ENCODE measurements at places on chromosomes 4 and X. TPM values are rescaled to one million over a fixed set of nuclear protein-coding genes. Genes with fewer than 3 reads are reported as not detected.

ADAM29 gene
- polyA plus RNA-seq = not detected

NLGN4X gene
- polyA plus RNA-seq = 2.2 TPM

APEX2 gene
- polyA plus RNA-seq = 4.8 TPM

GCNA gene
- 0.67 TPM for polyA plus RNA-seq

SH3BP2 gene
- 37.1 TPM for polyA plus RNA-seq

ETNPPL gene
- polyA plus RNA-seq = 0.67 TPM

UCHL1 gene
- polyA plus RNA-seq = 39.3 TPM

EDNRA gene
- 3.2 TPM for polyA plus RNA-seq

TLR6 gene
- 0.79 TPM for polyA plus RNA-seq

MAGEB17 gene
- polyA plus RNA-seq = not detected

AFF2 gene
- polyA plus RNA-seq = 2.0 TPM

RRH gene
- polyA plus RNA-seq = not detected

VCX3B gene
- polyA plus RNA-seq = not detected

CCKAR gene
- polyA plus RNA-seq = 1.0 TPM

COMMD8 gene
- polyA plus RNA-seq = 23.7 TPM

BMPR1B gene
- 0.18 TPM for polyA plus RNA-seq

MAGEA2 gene
- polyA plus RNA-seq = not detected

ZFP92 gene
- polyA plus RNA-seq = 1.2 TPM

ARMCX2 gene
- 8.4 TPM for polyA plus RNA-seq

GPRASP3 gene
- polyA plus RNA-seq = 1.2 TPM

TLL1 gene
- 0.61 TPM for polyA plus RNA-seq

RPA4 gene
- polyA plus RNA-seq = 0.13 TPM

CD40LG gene
- 0.14 TPM for polyA plus RNA-seq

ARL13A gene
- not detected for polyA plus RNA-seq

MAGEE1 gene
- polyA plus RNA-seq = 1.8 TPM

MTNR1A gene
- not detected for polyA plus RNA-seq

ZFYVE28 gene
- polyA plus RNA-seq = 6.9 TPM

Data from adipose tissue (tissue), 3 donors.